Activated CD4-positive, alpha-beta T cell treated with anti-CD3 and anti-CD28 coated beads, Interleukin-2, amount 50 U/mL, for 1 hour (primary cell): ENCODE measurements at places on chromosomes 12 and 14.

- no peak for DNase-seq
These were observed 49.1 kb downstream of the RFLNA start for GRCh38 chr12:124344022-124344421.

GRCh38 chr14:28756884-28757570 is 9.6 kb upstream of the FOXG1 start:
- no peak for DNase-seq

DNA sequence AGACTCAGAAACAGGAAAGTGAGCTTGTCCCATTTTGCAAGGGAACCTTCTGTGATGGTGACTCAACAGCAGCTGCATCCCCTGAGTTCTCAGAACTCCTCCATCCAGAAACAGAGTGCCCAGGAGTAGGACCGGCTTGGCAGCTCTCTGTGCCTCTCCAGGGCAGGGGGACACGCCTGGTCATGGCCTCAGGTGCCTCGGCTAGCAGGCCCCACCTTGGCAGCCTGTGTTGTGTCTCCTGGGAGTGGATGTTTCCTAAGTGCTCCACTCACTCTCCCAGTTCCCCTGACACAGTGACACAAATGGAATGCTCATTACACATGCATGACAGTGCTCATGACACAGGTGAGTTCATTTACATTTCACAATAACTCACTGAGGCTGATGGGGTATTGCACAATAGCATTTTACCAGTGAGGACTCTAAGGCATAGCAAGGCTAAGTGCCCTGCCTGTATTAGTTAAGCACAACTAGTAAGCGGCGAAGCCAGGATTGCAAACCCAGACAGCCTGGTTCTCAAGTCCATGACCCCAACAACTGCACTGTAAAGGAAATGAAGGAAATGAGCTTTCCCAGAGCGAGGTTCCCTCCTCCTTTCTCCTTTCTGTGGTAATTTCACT is 47.4 kb downstream of the CALM1 start:
- DNase-seq = no peak

- no peak for DNase-seq
These were observed 53.4 kb downstream of the LTBP2 start for GRCh38 chr14:74558655-74559054.

DNA sequence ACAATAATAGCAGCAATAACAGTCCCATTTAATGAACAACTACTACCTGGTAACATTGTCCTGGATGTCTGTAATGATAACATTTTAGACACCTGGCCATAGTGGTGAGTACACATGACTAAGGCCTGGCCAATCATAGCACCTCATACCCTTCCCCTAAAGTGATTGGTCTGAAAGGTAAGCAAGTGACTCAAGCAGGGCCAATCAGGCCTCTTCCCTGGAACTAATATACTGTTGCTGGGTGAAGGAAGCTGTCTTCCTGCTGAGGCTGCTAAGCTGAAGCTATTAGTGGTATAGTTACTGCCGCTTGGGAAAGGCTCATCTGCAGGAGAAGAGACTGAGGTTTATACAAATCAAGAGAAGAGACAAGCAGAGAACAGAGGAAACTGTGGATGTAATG is 18.7 kb upstream of the NOS1 start:
- no peak for DNase-seq

- DNase-seq = no peak
These were observed 268.8 kb downstream of the ADGRD1 start for GRCh38 chr12:131222329-131223139.

- no peak for DNase-seq
These were observed 5.6 kb downstream of the ZNF385A start for GRCh38 chr12:54378796-54379397.

- no peak for DNase-seq
These were observed 160.0 kb downstream of the ADGRD1 start for GRCh38 chr12:131113568-131114270.

- no peak for DNase-seq
These were observed 29.6 kb upstream of the PRMT8 start for GRCh38 chr12:3461391-3461790.

DNA sequence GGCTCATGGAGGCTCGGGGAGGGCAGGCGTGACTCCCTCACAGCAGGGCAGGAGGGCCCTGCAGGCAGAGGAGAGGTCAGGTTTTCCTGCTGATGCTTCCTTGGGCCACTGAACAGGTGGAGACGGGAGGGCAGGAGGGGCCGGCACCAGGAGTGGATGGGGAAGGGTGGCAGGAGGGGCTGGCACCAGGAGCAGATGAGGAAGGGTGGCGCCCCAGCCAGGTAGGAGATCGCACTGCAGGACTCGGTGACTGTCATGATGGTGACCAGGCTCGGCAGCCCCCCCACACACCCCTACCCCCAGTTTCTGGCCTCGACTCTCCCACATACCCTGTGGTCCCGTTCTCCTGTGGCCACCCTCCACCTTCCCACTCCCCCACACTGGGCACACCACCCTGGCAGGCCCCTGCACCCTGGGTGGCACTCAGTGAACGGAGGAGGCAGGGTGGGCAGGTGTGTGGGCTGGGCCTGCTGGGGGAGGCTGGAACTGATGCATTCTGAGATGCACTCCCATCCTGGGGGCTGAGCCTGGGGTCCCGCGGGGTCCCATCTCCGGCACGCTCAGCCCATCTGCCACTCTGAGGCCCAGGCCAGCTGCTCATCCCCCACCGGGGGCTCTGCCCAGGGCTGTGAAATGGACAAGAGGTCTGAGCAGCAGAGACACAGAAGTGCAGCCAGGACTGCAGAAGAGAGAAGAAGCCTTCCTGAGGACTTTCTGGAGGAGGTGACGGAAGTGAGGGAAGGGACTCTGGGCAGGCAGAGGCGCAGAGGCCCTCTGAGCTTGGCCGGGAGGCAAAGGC is 2.8 kb downstream of the NUDT14 start:
- DNase-seq = no peak

DNA sequence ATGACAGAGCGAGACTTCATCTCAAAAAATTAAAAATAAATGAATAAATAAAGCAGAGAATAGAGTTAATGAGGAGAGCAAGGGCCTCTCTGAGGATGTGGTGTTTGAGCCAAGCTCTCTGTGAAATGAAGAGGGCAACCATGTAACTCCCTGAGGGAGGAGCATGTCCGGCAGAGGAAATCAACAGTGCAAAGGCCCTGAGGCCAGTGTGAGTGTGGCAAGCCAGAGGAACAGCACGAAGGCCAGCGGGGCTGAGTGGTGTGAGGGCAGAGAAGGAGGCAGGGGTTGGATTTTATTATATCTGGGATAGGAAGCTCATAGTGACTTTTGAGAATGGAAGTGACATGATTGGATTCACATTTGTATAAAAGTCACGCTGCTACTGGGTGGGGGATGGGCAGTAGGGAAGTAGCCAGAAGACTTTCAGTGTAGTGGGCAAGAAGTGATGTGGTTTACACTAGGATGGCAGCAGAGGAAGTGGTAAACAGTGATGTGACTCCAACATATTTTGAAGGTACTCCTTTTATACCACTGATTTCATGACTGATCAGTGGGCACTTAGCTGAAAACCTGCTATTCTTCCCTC is 10.3 kb upstream of the LRP1-AS start:
- no peak for DNase-seq

- no peak for DNase-seq
These were observed 186.1 kb downstream of the TSPAN9 start for GRCh38 chr12:3263282-3263681.

DNA sequence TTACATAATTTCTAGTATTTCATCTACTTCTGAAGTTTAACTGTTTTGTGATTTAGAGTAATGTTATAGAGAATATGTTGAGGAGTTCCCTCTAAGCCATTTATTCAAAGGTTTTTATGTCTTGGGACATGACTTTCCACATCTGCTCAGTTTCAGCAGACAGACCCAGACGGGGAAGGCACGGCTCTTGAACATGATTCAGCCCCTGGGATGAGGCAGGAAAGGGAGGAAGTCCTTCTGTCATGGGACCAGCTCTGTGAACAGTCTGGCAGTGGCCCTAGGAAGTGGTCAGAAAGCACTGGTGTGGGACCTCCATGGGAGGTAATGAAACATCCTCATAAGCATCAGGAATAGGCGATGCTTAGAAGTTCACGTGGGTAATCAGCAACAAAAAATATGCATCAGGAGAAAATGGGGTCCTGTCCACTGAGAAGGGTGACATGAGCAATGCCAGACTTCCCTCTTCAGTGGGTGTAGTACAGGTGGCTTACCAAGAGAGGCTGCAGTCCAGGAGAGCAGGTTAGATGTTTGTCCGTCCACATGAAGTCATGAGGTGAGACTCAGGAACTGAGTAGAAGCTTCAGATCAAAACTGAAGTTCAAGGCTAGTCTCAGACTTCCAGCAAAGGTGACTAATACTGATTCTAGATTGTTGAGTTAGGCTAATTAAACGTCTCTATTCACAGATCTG is 248.5 kb downstream of the IPO8 start:
- DNase-seq = no peak

DNA sequence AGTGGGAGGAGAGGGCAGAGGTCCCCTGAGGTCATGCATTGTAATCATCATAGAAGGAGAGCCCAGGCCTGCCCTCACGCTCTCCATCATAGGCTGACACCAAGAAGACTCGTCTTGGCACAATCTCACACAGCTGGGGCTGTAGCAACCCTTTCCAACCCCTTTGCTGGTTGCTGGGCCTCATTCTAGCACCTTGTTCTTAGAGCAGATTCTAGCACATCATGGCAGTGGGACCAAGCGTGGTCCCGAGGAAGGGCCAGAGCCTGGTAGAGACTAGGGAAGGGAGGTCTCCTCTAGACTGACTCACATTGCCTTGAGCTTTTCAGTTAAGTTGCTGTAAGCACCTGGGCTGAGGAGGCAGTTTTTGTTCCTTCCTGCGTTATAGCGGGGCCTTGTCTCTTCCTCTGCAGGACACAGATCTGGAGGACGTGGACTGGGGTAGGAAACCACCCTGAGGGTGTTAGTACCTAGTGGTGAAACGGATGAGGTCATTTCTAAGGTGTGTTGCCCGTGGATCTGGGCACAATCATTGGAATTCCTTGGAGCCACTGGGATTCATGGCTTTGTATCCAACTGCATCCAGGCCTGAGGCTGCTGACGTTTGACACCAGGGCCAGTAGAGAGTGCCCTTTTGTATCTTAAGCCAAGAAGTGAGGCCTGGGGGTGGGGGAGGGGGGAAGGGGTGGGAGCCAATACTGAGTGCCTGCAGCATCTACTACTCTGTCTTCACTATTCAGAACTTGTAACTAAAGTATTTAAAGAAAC is 19.9 kb downstream of the RPS6KL1 start:
- no peak for DNase-seq

GRCh38 chr14:90608281-90608680 is 207.9 kb downstream of the TTC7B start:
- no peak for DNase-seq

- DNase-seq = no peak
These were observed 4.3 kb upstream of the AP1G2 start for GRCh38 chr14:23571701-23572523.

DNA sequence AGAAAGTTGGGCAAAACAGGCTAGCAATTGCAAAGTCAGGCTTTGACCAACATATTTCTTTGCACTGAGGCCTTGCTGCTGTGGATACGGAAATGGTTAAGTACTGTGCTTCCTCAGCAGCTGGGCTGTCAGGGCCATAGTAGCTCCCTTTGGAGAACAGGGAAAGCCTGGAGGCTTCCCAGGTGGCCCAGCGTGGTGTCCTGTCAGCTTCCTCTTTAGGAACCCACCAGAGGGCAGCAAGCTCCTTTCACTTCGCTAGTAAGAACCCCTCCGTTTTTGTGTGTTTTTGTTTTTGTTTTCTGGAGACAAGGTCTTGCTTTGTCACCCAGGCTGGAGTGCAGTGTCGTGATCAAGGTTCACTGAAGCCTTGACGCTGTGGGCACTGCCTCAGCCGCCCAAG is 1.7 kb upstream of the CFAP251 start:
- no peak for DNase-seq

- DNase-seq = no peak
These were observed 70.4 kb downstream of the NRXN3 start for GRCh38 chr14:78240567-78240966.

DNA sequence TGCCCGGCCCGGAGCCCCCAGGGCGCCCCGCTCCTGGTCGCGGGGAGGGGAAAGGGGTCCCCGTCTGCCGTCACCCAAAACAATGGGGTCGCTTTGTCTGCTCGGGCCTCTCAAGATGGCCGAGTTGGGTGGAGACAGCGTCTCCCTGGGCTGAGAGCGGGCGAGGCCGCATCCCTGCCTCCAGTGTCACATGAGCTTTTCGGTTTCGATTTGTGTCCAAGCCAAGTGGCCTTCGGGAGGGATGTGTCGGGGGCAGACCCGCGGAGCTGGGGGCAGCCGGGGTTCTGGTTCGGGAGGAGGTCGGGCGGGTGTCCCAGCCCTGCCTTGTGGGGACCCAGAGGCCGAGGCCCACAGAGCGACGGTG is 790 bp downstream of the DYNC1H1 start:
- DNase-seq = peak; percentile 53

DNA sequence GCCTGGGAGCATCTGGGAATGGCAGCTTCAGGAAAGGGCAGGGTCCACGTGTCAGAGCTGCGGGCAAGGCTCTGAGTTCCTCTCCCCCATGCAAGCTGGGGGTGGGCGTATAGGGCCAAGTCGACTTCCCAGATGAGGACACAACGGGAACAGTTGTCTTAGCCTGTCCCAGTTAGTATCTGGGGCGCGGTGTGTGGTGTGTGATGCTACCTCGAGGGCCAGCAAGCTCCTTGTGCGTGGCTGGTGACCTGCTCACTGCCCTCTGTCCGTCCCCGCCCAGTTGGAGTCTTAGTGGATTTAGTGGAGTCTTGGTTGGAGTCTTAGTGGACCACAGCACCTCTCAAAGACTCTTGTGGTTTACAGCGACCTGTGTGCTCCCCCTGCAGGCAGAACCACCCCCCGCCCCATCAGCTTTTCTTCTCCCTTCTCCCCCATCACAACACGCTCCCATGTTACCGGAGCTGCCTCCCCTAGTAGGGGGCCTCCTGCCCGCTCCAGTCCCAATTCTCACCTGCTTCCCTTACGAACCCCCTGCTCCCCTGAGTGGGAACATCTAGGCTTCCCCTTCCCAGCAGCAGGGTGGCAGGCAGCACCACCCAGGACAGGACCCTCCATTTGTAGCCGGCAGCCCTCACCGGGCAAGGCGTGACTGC is 8.7 kb downstream of the ASPG start:
- DNase-seq = no peak

DNA sequence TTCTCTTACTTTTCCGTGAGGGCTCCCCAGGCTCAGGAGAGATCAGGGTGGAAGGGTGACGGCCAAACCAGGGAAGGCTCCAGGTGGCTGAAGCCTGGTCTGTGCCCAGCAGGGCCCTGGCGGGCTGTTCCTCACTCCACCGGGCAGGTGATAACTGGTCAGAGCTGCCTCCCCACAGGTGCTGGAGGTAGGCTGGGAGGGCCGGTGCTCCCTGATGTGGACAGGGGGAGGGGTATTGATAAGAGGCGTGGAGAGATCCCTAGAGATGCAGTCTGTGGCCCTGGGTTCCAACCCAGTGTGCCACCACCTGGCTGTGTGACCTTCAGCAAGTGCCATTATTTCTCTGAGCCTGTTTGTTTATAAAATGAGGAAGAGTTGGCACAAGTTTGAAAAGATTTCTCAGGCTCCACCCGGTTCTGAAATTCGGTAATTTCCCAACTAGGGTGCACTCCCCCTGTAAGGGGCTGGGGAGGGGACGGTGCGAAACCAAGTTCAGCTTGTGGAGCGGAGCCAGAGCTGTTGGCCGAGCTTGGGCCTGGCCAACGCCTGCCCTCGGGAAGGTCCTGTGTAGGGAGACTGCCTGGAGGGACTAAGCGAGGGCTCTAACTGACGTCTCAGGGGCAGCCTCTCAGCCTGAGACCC is 1.0 kb upstream of the NR4A1 start:
- peak; percentile 40 for DNase-seq
